T-helper 1 cell (primary cell): ENCODE measurements at places on chromosomes 2 and 18.

DNA sequence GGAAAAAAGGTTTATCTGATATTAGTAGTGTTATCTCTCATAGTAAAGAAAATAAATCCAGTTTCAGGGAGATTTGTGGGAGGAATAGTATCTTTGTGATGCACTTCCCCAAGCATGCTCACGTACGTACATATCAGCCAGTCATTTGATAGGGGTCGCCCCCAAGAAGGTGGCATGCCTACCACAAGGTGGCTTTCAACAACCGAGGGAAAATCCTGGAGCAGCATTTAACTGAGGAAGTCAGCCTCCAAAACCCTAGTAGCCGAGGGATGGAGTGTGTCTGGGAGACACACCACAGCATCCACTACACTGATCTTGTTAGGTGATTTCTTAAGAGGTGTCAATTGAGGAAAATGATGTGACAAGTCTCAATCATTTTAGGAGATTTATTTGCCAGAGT is 623.9 kb downstream of the NYAP2 start:
- no peak for DNase-seq

- no peak for DNase-seq
These were observed 702.2 kb upstream of the NRXN1 start for GRCh38 chr2:51734115-51734514.

- no peak for DNase-seq
These were observed 63.0 kb upstream of the TWIST2 start for GRCh38 chr2:238784671-238785527.

DNA sequence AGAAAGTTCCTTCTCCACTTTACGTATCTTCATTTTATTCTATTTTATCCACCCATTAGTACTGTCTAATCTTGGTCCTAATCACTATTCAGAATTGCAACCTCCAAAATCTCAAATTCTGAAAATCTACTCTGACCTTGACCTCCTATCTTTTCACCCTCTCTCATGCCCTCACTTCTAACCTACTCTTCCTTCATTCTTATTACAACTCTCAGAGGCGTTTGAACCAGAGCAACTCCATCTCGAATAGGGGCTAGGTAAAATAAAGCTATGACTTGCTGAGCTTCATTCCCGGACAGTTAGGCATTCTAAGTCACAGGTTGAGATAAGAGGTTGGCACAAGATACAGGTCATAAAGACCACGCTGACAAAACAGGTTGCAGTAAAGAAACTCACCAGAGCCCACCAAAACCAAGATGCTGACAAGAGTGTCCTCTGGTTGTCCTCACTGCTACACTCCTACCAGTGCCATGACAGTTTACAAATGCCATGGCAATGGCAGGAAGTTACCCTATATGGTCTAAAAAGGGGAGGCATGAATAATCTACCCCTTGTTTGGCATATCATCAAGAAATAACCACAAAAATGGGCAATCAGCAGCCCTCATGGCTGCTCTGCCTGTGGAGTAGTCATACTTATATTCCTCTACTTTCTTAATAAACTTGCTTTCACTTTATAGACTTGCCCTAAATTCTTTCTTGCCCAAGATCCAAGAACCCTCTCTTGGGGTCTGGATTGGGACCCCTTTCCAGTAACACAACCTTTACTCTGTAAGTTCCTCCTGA is 11.4 kb downstream of the CCDC88A start:
- DNase-seq: no peak

DNA sequence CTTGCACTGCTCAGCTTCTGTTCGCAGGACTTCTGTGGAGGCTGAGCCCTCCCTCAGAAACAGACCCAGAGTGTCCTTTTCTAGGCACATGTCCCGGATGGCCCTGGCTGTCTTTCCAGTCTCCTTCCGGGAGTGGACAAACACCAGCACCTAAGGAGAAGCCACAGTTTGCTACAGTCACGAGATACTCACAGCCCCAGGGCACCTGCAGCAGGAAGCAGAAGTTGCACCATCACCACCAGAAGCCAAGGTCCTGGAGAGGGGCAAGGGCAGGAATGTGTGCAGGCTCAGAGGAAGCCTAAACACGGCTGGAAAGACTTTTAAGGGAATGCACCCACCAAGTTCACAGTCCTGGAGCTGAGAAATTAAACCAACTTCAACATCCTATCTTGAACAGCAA is 13.6 kb downstream of the SNRNP200 start:
- DNase-seq: no peak

DNA sequence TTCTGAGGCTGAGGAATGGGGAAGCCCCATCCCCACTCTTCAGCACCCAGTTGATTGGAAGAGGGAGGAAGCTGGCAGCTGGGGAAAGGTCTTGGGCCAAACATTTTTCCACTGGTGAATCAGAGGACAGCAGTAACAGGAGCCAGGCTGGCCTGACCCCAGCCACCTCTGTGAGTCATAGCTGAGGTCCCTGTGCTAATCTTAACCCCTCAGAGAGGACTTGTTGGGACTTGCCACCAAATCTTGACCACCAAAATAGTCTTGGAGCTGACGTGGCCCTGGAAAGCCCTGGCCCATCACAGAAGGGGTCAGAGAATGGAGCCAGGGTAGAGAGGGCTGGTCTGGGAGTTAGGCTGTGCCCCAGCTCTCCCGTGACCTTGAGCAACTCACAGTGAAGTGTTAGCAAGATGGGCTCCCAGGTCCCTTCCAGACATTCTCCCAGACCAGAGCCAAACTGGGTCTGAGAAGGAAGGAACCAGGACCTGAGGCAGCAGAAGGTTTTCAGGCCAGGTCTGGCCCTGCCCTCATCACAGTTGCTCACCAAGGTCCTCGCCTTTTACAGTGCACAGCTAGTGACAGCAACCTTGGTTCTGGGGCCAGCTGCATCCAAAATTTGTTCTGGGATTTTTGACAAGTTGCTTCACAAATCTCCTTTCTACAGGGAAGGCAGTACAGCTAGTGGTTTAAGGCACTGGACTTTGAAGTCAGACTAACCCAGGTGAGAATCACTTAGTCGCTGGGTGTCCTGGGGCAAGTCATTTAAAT is 266.6 kb downstream of the CYP26B1 start:
- no peak for DNase-seq

DNA sequence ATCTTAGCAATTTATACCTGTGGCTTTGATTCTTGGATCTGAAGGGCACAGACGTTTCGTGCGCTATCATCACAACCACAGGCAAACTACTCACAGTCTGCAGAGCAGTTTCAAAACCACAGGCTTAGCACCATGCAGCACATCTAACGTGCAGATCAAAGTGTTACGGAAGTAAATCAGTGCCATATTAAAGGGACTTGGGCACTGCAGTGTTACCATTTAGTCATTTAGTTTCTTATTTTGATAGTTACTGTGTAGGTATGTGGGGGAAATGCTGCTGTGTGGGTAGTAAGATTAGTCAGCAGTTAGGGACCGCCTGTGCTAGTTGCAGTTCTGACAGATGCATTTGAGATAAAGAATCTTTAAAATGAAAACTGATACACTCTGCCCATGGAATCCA is 384.0 kb downstream of the NBAS start:
- peak; percentile 33 for DNase-seq

- DNase-seq: peak; percentile 20
These were observed 8.7 kb downstream of the OTOF start for GRCh38 chr2:26469092-26469710.

- DNase-seq: no peak
These were observed 260.9 kb downstream of the ICOS start for GRCh38 chr2:204197336-204198005.

GRCh38 chr2:13819896-13820295 is 812.6 kb upstream of the LRATD1 start:
- no peak for DNase-seq

DNA sequence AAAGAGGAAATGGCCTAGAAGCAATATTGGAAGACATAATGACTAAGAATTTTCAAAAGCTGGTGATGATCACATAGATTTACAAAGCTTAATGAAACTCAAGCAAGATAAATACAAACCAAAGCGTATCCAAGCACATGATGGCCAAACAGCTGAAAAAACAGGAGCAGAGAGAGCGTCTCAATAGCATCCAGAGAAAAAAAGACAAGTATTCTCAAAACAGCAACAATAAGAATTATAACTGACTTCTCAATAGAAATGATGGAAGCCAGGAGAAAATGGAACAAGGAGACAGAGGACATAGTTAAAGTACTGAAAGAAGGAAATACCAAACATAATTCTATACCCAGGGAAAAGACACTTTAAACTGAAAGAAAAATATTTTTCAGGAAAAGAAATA is 437.2 kb upstream of the TNP1 start:
- DNase-seq: no peak

DNA sequence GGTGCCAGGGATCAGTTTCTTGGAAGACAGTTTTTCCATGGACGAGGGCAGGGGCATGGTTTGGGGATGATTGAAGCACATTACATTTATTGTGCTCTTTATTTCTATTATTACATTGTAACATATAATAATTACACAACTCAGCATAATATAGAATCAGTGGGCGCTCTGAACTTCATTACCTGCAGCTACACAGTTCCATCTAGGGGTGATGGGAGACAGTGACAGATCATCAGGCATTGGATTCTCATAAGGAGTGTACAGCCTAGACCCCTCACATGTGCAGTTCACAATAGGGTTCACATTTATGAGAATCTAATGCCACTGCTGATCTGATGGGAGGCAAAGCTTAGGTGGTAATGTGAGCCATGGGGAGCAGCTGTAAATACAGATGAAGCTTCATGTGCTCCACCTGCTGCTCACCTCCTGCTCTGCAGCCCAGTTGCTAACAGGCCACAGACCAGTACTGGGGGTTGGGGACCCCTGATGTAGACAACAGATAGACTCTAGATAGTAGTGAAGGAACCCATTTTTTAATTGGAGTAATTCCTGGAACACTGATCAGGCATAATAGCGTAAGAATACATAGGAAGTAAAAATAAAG is 41.5 kb upstream of the MC4R start:
- no peak for DNase-seq

DNA sequence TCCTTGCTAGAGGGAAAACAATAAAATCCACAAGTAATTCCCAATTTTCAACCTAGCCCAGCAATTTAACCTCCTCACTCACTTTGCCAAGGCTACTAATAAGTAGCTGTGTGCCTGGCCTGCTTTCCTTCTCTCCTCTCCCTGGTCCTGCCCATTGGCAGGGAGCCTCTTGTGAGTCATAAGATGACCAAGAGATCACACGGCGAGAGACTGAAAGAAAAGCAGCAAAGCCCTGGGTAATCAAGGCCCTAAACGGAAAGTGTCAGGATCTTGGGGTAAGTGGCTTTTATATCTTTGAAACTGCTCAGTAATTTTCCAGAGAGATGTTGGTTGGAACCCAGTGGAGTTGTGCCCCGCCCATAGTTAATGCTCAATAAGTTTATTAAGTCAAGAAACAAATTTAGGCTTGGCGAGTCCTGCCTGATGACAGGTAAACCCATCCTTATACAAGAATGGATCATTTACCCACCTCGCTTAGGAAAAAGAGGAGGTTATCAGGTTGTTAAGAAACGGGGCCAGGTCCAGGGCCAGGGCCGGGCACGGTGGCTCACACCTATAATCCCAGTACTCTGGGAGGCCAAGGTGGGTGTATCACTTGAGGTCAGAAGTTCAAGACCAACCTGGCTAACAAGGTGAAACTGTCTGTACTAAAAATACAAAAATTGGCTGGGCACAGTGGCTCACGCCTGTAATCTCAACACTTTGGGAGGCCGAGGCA is 10.0 kb upstream of the ADAM17 start:
- DNase-seq: no peak
